ENCODE measurements at places on chromosomes 16 and 17. TPM values are rescaled to one million over a fixed set of nuclear protein-coding genes. Genes with fewer than 3 reads are reported as not detected.

SLC4A1 gene
- 0.37 TPM for total RNA-seq

ARHGDIG gene
- total RNA-seq, result 24.4 TPM

PRR11 gene
- total RNA-seq, result 0.35 TPM

PDILT gene
- not detected for total RNA-seq

TERB1 gene
- total RNA-seq, result not detected

RSAD1 gene
- 35.7 TPM for total RNA-seq

CA10 gene
- total RNA-seq, result not detected

JUP gene
- total RNA-seq, result 37.2 TPM

IL21R gene
- total RNA-seq, result not detected

GRCh38 chr17:31488264-31488981 is 96.9 kb downstream of the RAB11FIP4 start:
- peak; percentile 70 for DNase-seq

- DNase-seq, result no peak
These were observed 12.4 kb downstream of the USP22 start for GRCh38 chr17:21030375-21030774.

GRCh38 chr17:3843935-3844516 is 2.0 kb downstream of the NCBP3 start:
- DNase-seq, result no peak

DNA sequence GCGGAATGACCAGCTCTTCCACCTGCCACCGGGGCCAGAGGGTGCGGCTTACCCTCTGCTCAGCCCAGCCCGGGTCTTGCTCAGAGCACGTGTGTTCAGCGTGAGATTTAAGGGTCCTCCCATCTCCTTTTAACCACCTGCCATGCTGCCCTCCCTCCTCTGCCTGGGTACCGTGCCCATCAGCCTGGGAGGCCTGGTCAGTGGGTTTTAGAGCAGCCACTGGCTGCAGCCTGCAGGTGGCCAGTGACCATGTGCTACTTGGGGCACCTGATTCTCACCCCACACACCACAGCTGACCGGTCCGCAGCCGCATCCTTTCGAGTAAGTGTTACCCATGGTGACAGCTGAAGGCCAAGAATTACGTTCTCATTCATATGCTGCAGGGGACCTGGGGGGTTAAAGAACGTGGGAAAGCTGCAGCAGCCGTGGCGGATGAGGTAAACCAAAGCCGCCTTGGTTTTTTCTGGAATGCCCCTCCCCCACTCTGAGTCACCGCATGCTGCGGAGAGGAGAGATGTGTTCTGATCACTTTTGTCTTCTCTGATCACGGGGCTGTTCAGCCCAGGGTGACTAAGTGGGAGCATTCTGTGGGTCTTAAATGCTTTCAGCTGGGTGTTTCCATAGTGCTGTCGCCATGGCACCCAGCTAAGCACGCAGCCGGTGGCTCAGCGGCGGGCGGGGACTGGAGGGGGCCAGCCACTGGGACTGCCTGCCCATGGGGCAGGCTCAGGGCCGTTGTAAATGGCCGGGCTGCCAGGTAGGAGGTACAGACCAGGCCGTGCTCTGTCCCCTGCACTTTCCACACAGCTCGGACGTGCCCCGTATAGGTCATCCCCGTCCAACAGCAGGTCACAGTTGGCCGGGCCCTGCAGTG is 59.8 kb downstream of the BAIAP2 start:
- DNase-seq, result peak; percentile 66

DNA sequence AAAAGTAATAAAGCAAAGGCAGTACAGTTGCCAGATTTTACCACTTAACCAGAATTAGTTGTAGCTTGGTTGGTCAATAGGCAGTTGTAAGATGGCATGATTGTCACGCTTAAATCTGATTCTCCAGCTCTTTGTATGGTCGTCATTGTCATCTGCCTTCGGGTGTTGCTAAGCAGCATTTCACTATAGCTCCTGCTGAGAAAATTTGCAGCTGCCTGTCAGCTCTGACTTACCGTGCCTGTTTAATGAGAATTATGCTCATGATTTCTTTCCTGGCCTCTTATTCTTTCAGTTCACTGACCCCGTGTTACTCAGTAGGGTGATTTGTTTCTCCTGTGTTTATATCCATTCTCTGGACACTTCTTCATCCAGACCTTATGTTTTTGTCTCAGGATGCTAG is 66.7 kb downstream of the TANGO6 start:
- peak; percentile 37 for DNase-seq

DNA sequence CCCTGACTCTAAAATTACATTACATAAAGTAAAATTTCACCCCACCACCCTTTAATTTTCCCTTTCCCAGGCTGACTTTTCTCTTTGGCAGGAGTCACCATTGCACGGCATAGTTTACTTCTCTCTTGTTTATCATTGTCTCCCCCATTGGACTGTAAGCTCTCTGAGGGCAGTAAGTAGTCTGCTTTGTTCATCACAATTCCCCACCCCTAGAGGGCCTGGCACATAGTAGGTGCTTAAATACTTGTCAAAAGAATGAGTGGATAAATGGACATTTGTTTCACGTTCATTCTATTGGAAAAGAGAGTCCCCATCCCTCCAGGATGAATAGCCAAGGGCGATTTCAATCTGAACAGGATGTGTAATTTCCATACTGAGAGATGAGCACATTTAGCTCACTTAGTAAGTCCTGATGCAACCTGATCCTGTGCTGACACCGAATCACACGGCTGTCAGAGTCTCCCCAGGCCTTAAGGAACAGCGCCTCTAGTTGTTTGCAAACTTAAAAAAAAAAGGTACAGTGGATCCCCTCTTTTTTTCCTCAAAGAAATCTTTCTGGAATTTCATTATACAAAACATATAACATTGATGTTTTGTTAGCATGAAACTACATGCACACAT is 54.0 kb downstream of the AKAP1 start:
- no peak for DNase-seq

DNA sequence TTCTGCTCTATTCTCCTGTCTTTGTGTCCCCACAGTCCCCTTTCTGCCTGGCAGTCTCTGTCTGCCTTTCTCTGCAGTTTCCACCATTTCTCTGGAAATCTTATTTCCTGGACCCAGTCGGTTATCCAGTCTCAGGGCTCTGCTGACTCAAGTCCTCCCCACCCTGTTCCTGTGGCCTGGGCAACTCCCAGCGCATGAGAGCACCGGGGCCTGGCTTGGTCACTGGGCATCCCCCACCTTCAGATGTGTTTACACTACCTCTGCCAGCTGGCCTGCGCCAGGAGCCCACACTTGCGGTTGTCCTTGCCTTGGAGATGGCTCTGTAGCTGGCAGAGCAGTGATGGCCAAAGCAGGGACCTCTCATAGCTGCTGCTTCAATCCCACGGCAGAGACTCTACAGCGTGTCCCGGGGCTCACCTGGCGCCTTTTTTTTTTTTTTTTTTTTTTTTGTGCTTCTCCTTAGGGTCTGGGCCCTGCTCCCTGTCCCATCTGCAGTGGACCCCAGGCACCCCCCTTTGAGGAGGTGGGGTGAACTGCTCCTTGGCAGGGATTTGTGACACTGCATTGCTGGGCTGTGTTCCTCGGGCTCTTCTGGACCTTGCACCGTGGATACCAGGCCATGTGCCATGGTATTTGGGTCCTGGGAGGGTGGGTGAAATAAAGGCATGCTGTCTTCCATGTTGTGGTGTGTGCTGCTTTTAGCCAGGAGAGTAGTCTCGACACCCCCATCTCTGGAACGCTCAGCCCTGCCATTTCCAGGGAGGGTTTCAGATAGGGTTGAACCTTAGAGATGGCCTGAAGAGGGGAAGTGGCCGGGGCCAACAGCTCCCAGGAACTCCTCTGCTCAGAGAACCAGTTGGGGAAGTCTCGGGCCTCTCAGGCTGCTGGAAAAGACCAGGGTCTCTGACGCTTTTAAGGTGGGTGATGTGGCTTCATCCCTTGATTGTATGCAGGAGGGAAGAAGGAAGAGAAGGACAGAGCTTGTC is 17.5 kb downstream of the GUCY2D start:
- DNase-seq, result no peak

GRCh38 chr17:17757956-17758845 is 76.9 kb downstream of the RAI1 start:
- no peak for DNase-seq

DNA sequence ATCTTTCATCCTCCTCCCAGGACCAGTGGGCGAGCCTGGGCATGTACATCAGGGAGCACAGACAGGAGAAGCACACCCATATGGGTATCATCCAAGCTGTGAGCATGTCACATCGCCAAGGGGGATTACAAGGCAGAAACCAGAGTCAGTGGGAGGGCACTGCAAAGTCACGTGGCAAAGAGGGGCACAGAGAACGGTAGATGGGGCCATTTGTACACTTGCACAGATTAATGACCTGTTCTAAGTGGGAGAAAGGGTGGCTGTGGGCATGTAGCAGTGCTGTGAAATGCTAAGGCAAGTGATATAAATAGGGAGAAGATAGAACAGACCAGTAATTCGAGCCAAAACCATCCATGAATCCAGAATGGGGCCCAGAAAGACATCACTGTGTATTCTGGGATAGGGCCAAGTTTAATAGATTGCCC is 265.0 kb downstream of the CPPED1 start:
- DNase-seq, result no peak

DNA sequence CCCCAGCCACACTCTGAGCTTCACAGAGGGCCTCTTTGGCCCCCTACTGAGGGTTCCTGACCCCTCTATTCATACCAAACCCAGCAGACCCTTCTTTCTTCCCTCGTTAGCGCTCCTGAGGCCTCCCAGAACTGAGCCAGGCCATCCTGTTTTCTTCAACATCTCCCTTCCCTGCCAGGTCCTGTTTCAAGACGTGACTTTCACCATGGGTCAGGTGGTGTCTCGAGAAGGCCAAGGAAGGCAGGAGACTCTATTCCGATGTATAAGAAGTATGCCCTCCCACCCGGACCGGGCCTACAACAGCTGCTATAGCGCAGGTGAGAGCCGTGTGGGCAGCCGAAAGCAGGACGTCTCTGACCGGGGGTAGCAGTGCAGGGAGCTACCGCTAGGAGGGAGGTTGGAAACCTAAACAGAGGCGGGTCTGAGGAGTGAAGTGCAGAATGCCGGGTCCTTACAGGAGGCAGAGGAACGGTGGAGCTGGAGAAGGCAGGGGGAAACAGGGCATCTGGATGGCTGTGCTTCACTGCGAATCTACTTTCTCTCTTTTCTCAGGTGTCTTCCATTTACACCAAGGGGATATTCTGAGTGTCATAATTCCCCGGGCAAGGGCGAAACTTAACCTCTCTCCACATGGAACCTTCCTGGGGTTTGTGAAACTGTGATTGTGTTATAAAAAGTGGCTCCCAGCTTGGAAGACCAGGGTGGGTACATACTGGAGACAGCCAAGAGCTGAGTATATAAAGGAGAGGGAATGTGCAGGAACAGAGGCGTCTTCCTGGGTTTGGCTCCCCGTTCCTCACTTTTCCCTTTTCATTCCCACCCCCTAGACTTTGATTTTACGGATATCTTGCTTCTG is 1.3 kb upstream of the SENP3 start:
- DNase-seq, result peak; percentile 76

All from pancreas (tissue), 10 donors.